ENCODE measurements at places on chromosomes 16 and 17.

GRCh38 chr17:74354123-74354522, 7.5 kb downstream of the BTBD17 start:
- DNase-seq, result peak; percentile 53

GRCh38 chr16:27838536-27839175, 224.9 kb downstream of the GSG1L start:
- no peak for DNase-seq

DNA sequence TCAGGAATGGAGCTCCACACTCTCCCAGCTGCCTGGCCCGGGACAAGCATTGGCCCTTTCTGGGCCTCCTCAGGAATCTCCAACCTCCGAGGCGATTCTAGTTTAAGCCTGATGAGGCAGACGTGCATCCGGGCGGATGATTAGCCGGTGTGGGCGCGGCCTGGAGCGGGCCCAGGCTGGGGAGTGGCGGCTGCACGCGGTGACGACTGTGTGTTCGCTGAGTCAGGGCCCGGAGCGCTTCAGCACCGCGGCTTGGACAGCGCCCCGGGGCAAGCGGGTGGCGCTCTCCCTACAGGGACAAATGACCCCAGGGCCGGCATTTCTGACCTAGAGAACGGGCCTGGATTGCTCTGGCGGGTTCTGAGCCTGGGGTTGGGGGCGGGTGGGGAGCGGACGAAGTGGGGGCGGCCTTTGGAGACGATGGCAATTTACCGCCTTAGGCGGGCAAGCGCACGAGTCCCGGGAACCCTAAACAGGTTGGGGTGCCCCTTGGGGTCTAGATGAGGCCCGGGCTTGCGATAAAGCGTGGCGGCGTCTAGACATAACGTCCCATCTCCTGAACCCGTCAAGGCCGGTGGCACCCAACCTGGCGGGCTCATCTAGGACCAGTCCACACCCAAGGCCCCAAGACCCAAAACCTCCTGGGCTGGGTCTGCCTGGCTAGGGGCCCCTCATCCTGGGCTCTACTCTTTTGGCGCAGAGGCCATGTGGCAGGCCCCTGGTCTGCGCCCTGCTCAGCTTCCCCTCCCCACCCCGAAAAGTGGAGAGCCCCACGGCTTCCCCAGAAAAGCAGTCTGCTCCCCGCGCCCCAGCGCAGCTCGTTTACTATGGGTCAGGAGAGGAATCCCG, 22.3 kb upstream of the ZNHIT3 start:
- peak; percentile 66 for DNase-seq

- DNase-seq, result no peak
Observed at GRCh38 chr16:81040842-81041241, 5.2 kb downstream of the ATMIN start.

DNA sequence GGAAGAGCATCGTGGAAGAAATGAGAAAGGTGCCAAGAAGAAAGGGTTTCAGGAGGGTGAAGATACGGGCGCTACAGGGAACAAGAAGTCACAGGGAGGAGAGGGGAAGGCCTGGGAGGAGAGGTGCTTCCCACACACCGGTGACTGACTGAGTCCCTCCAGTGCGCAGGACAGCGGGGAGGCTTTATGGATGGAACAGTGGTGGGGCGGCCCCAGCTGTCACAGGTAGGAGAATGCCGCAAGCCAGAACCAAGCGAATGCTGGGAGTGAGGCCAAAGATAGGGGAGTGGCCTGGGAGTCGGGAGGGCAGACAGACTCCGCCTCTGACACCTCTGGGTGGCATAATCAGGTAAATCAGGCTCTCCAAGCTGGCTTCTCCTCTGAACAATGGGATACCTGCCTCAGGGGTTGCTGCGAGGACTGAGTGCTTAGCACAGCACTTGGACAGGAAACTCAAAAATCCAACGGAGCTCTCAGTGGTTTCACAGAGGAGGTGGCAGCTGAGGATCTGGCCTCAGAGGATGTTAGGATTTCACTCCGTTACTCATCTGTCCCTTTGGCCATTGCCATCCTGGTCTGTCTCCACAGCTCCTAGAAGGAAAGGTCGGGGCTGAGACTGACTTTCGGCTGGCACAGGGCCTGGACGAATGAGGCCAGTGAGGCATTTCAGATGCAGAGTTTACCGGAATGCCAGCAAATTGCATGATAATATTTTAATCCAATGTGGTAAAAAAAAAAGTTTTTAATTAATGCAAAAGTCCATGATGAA, 717 bp upstream of the CNP start:
- DNase-seq, result no peak

GRCh38 chr16:69476920-69477443, 52.6 kb downstream of the CYB5B start:
- DNase-seq, result no peak

GRCh38 chr16:56525236-56525635, 5.4 kb upstream of the BBS2 start:
- no peak for DNase-seq

DNA sequence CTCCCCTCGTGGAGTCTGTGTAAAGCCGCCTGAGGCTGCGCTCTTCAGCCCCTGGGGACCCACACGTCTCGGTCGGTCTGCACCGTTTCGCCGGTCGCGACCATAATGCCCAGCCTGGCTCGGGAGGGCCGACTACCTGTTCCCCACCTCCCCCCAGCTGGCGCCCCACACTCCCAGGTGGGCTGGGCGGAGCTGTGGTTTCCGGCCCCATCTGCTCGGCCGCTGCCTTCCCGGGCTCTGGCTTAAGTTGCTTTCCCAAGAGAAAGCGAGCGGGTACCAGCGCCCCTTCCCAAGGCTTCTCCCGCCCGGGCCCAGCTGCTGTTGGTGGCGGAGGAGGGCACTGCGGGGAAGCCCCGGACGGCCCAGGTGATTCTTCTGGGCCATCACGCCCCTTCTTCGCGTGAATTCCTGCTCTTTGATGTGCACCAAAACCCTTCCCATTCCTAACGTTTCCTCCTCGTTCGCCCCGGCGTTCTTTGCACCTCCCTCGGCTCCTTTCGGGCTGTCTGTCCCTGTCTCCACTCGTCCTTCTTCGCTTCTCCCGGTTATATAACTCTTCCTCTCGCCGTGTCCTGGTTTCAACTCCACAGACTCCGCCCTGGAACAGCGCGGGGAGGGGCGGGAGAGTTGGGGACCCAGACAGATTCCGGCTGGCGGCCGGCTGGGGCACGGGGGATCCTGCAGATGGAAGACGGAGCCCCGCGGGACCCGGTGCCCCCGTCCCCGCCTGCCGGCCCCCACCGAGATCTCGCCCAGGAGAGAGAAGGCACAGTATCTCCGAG, 2.0 kb downstream of the KDM6B start:
- no peak for DNase-seq

- DNase-seq, result no peak
Observed at GRCh38 chr16:71628810-71629209, 2.8 kb downstream of the MARVELD3 start.

Measured in MV-4-11 (cell line).